NCI-H510A (cell line): ENCODE measurements at places on chromosomes 5 and 9.

DNA sequence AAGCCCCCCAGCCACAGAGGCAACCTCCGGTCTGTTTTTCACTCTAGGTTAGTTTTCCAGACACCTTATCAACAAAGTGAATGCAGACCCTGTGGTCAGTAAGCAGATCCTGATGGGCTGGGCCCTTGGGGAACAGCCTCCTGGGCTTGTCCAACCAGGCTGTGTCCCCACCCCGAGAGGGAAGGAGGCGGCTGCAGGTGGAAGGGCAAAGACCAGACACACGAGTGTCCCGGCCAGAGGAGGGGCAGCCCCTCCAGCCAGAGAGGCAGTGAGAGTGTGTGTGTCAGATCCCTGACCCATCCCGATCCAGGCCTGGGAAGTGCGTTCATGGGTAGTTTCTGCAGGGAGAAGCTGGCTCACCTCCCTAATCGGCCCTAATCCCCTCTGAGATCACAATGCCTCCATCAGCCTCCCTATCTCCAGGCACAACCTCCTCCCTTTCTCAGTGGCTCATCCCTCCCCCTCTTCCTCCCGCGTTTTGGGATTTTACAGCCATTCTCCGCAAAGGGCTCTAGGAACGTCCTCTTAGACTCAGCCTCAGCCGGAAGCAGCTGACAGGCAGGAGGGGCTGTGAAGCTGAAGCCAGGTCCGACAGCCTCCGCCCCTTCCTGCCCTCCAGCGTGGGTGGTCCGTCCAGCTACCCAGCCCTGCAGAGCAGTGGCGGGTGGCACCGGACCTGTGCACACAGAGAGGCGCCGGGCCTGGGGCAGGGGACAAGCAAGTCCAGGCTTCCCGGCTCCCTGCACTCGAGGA is 9.7 kb downstream of the SLC12A7 start:
- no peak for DNase-seq

DNA sequence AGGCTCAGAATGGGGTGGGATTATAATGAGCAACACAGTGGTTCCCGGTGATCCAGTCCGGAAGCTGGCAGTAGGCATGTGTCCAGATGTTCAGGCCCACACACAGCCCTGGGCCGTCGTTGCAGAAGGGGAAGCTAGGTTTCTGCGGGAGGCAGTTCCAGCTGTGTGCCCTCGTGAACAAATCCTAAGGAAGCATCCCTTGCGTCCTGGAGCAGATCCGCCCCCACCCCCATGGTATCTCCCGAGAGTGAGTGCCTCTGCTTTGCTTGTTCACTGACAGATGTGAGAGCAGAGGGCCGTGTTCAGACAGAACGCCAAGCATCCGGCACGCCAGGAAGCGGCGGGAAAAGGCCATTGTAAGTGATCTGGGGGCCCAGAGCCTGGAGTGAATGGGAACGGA is 104.8 kb downstream of the PDE6A start:
- DNase-seq: no peak

DNA sequence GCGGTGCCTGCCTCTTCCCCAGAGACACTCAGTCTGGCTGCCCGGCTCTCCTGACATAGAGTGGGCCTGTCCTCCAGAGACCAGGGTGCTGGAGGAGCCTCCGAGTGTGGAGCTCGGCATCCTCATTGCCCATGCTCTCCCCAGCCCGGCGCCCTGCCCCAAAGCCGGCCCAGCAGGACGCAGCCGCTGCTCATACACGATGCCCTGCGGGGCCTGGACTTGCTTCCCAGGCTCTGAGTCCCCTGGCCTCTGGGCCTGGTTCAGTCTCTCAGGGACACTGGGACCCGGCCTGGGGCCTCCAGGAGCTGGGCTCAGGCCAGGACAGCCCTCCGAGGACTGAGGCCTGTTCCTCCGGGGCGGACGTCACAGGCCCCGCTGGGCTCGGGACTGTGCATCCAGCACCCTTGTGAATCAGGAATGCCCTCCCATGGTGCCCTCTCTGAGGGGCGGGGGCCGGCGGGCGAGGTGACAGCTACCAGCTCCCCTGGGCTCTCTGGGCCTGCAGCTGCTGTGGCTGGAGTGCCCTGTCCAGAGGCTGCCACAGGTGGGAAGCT is 23.2 kb downstream of the TPPP start:
- DNase-seq: no peak

DNA sequence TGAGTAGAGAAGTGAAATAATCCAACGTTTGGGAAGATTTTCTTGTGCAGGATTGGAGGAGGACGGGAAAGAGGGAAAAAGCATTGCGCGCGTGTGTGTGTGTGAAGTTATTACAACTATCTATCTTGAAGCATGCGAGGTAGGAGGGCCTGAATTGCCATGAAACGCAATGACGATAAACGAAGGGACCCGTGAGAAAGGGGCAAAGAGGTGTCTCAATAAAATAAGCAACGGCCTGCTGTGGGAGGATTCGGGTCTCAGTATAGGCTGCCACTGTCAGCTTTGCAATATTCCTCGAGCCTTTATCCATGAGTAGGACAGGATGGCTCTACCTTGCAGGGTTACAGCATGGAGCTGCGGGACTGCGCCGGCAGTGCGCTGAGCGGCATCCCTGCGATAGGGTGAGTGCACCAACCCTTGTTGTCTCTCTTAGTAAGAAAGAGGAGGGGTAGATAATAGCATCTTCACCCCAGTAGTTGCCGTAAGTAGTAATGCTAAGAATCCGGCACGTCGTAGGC is 631 bp upstream of the RCL1 start:
- no peak for DNase-seq

GRCh38 chr5:117103703-117104102 is 529.1 kb upstream of the SEMA6A start:
- DNase-seq: no peak

GRCh38 chr9:112315331-112316257 is 17.8 kb downstream of the PTBP3 start:
- no peak for DNase-seq

- no peak for DNase-seq
Measured at GRCh38 chr5:63727583-63727982, 234.7 kb downstream of the HTR1A start.

DNA sequence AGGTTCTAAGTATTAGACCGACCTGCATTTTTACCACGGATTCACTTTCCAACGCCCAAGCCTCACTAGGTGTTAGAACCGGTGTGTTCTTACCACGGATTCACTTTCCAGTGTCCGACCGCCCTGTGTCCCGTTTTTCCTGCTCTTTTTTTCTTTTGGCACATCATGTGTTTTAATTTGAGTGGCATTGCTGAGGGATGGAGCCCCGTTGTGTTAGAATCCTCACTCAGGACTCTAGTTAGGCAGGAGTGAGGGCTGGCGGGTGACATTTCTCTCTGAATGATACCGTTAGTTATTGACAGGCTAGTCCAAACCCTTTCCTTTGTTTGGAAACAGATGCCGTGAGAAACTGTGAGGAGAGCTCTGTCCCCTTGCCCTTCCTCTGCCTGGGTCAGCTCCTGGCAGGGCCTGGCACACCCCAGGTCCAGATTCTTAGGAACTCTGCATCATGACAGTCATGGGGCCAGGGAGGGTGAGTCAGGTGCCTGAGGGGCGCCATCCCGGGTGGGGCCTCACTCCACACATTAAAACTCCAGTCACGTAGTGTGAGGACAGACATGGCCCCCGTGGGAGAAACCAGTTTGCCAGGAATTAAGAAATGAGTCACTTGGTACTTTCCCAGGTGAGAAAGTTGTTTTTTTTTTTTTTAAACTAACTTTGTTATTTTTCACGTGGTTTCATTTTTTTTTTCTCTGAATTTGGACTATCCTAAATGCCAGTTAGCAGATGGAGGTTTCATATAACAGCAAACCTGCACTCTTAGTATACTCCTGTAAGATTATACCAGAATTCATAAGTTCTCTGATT is 15.8 kb downstream of the EXOC3 start:
- no peak for DNase-seq

DNA sequence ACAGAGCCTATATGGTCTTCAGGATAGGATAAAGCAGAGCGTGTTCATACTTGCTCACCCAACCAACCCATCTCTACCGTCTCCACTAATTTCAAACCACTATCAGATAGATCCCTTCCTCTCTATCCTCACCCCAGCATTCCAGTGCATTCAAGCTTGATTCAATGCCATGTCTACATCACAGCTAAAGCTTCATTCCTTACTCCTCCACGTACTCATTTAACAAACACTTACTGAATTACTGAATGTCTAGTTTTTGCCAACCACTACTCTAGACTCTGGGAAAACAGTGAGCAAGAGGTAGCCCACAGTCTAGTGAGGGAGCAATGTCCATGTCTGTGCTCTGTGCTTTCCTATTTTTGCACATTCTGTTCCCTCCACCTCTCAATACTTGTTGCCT is 163.5 kb upstream of the MSX2 start:
- DNase-seq: no peak

DNA sequence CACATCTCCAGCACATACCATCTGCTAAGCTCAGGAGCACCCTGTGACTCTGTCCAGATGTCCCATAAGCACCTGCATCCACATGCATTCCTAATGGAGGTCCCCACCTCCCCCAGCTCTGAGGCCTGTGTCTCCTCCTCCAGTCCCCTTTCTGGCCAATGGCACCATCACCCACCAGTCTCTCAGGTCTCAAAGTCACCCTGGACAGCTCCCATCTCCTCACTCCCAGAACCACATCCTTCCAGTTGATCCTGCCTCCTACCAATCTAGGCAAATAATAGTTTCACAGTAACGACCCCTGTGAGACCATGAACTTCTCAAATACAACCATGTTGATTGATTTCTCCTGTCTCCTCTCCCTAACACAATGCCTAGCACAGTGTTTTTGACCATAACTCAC is 40.1 kb downstream of the GGTA1 start:
- no peak for DNase-seq

GRCh38 chr9:83280268-83280667 is 217.3 kb upstream of the RASEF start:
- DNase-seq: no peak

DNA sequence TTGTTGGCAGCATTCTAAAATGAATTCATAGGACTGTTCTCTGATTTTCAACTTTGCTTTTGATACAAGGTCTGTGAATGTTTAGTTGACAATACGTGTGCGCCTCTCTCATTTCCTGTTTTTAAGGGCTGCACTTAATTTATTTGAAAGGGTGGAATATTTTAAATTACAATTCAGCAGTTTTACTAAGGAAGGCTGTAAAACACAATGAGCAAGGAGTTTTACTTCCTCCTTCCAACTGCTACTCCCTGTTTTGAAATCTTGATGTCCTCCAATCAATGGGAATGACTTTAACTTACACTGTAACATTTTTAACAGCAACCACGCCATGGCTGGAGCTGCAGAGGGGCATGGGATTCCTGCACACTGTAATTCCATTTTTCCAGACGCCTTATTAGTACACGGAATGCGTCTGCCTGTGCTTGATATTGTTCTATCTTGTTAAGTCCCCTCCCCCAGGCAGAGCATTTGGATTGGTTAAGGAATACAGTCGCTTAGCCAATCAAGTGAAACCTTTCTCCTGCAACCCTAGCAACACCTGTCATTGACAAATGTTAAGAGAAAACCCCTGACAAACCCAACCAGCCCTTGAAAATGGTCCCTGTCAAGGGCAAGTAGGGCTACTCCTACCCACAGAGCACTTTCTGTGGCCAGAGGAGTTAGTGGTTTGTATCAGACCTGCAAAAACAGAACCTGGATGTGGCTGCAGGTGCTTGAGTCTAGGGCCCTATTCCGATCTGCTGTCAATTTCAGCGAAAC is 12.5 kb upstream of the ZSWIM6 start:
- no peak for DNase-seq

- no peak for DNase-seq
Measured at GRCh38 chr5:115450741-115451140, 93.8 kb downstream of the FEM1C start.

DNA sequence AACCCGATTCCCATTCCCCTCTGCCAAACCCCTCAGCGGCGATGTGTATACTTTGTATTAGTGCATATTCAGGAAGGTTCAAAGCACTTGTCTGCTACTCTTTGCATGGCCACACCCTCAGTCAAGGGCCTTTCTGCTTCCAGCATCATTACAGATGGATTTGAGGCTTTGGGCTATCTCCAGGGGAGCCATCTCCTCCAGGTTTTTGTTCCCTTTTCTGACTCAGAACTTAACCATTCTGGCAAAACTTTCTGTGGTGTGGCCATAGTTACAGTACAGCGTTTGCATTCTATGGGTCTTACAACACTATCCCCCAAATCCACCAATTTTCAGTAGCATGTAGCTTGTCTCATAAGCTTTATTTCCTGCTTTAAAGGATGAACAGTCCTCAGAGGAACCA is 36.0 kb upstream of the SVEP1 start:
- peak; percentile 2 for DNase-seq

GRCh38 chr9:35738924-35739323 is 6.5 kb downstream of the CREB3 start:
- no peak for DNase-seq

- no peak for DNase-seq
Measured at GRCh38 chr5:72474046-72474500, 33.1 kb downstream of the ZNF366 start.

DNA sequence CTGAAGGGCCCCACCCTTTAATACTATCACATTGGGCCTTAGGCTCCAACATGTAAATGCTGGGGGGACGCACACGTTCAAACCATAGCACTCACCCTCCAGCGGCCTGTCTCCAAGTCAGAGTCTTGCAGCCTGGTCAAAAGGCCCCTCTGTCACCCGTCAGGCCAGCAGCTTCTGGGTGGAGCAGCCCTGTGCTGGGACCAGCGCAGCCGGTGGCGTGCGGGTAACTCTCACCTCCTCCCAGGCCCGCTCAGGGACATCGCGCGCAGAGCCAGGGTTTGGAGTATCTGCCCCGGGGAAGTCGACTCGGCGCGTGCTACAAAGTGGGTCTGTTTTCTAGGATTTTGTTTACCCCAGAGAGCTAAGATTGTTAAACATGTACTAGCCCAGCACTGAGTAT is 93.0 kb upstream of the COL5A1 start:
- no peak for DNase-seq

DNA sequence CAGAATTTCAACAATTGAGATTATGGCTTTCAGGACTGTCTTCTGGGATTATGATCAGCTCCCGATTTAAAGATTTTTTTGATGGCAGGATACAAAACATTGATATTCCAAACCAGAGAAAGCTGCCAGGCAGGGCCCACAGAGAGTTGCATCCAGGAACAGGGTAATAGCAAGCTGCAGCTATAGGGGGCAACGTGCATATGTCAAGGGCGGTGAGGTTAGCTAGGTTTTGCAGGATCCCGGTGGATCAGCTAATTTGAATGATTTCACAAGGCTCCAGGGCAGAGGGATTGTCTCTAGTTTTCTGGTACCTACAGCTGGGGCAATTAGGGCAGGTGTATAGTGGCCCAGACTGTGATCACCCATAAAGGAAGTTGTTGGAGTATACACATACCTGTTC is 339.4 kb downstream of the CHSY3 start:
- no peak for DNase-seq

GRCh38 chr5:167821151-167821550 is 470.3 kb upstream of the WWC1 start:
- DNase-seq: no peak

DNA sequence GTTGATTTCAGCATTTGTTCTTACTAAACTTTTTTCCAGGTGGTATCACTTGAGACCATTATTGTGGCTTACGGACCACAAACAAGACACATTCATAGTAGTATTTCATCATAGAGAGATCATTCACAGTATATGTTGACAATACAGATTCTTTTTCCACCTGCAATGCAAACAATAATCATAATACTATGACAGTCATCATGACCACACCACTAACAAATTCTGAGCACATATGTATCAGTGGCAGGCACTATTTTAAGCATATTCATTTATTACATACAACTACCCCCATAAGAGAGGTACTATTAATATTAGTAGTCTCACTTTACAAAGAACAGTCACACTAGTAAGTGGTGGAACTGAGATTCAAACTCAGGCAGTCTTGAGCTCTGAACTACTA is 31.0 kb upstream of the C9orf40 start:
- DNase-seq: no peak

- no peak for DNase-seq
Measured at GRCh38 chr5:32358611-32359010, 45.9 kb upstream of the MTMR12 start.

- no peak for DNase-seq
Measured at GRCh38 chr5:181188700-181189362, 16.2 kb downstream of the TRIM7 start.
